ENCODE measurements at places on chromosomes 2 and 18. TPM values are rescaled to one million over a fixed set of nuclear protein-coding genes. Genes with fewer than 3 reads are reported as not detected.

The PLCD4 gene
- 0.58 TPM for total RNA-seq

The SNED1 gene
- 0.22 TPM for total RNA-seq

The LYPD6 gene
- total RNA-seq = 7.9 TPM

The ITPRIPL1 gene
- 7.7 TPM for total RNA-seq

The TUBA4B gene
- 0.52 TPM for total RNA-seq

The BOK gene
- total RNA-seq = 76.7 TPM

The MORN2 gene
- 28.4 TPM for total RNA-seq

The AQP12A gene
- total RNA-seq = not detected

The WDR35 gene
- total RNA-seq = 11.3 TPM

The STRADB gene
- total RNA-seq = 31.0 TPM

The SLC8A1 gene
- 10.6 TPM for total RNA-seq

The NCL gene
- total RNA-seq = 227 TPM
